ENCODE measurements at places on chromosomes 6 and 20.

- DNase-seq = no peak
Observed at GRCh38 chr20:21167261-21167660, 41.4 kb downstream of the KIZ start.

GRCh38 chr6:117536317-117536716 lies 53.8 kb downstream of the DCBLD1 start:
- no peak for DNase-seq

- no peak for DNase-seq
Observed at GRCh38 chr6:144519426-144519825, 234.3 kb downstream of the UTRN start.

- no peak for DNase-seq
Observed at GRCh38 chr20:31633339-31633914, 4.3 kb upstream of the COX4I2 start.

GRCh38 chr20:31836853-31837608 lies 8.4 kb downstream of the FOXS1 start:
- no peak for DNase-seq

DNA sequence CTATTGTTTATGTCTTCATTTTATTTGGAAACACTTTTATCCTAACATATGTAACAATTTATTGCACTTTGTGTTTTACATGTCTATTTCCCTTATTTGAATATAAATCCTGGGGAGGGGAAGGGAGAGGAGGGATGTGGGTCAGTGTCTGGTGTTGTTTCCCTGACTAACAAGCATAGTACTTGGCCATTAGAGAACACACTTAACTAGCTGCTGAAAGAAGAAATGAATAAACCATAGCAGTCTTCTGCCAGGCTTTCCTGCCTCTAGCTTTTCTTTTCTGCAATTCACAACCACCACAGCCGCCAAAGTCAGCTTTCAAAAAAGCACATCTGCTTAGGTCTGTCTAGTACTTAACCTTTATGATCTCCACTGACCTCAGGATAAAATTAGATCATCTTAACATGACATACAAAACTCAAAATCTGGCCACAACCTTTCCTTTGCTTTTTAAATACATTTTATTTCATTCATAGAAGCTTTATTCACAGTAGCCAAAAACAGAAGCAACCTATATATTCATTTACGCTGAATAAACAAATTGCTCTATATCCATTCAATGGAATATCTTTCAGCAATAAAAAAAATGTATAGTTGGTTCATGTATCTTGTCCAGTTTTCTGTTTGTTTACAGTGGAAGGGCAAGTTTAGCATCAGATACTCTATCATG lies 16.3 kb downstream of the PDSS2 start:
- no peak for DNase-seq

GRCh38 chr20:3449319-3449718 lies 21.5 kb upstream of the ATRN start:
- no peak for DNase-seq

DNA sequence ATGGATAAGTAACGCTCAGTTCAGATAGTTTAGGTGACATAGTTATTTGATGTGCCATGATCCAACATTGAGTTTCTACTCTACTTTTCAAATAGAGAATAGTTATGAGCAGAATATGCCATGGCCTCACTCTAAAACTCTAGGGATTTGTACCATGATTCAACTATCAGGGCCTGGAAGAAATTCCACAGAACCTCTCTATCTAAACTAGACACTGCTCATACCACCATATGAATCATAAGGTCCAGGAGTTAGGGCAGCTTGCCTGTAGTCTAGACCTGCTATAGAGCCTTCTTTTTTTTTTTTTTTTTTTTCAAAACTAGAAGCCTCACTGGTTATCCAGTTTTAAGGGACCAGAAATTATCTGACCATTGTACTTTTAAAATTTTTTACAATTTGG lies 571.8 kb upstream of the IMPG1 start:
- no peak for DNase-seq

- no peak for DNase-seq
Observed at GRCh38 chr20:53099856-53100255, 127.7 kb downstream of the TSHZ2 start.

DNA sequence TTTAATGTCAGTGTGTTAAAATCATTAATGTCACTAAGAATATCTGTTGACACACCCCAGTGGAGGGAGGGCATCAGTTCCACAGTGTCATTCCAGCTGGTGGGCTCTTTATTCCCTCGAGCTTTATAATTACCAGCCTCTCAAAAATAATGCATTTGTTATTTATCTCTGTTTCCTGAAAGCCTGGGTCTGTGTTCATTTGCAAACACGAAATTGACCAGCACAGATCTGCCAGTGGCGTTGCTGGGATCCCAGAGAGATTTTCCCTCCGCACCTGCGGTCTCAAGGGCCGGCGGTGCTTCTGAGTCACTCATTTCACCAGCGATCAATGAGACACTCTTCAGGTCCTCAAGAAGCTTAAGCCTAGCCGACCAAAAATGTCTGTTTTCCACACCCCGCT lies 5.7 kb upstream of the PYGB start:
- DNase-seq = no peak

DNA sequence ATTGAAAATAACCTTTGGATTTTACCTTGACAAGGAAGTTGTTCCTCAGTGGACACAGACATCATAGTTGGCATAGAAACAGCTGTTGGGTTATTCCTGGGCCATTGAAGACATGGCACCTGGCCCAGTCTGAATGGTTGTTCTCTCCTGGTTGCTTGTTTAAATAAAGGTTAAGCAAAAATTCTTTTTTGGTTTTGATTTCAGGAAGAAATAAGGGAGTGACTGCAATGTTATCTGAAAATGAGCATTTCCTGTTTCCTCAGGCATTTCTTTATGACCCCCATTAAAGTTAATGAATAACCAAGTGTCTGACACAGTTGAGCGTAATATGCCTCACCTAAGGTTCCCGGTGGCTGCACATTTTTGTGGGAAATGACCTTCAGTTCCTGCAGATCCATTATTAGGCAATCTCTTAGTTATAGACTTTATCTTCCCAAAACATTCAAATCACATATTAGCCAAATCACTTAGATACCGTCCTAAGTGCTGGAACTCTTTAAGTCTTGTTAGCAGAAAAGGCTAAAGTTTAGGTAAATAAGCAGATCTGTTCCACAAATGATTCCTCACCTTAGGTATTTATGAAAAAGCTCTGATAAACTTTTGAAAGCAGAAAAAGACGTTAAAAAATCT lies 648.7 kb upstream of the FLRT3 start:
- DNase-seq = no peak

GRCh38 chr6:122286512-122286911 lies 112.9 kb upstream of the HSF2 start:
- DNase-seq = no peak

GRCh38 chr6:15319677-15320076 lies 73.8 kb downstream of the JARID2 start:
- no peak for DNase-seq

DNA sequence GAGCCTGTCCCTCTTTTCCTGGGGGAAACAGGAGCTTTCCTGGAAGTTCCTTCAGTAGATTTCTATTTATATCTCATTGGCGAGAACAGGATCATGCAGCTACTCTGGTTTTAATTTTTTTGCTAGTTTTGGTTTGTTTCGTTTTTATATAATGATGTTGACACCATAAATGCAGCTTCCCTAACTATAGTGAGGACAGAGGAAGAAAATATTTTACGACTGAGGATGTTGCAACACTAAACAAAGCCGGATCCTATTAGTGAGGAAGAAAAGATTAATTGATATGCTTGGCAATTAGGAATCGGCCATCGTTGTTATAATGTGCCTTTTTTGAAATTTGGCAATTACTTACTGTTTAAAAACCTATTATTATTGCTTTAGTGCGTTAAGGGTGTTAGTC lies 16.6 kb downstream of the KDM1B start:
- DNase-seq = no peak

DNA sequence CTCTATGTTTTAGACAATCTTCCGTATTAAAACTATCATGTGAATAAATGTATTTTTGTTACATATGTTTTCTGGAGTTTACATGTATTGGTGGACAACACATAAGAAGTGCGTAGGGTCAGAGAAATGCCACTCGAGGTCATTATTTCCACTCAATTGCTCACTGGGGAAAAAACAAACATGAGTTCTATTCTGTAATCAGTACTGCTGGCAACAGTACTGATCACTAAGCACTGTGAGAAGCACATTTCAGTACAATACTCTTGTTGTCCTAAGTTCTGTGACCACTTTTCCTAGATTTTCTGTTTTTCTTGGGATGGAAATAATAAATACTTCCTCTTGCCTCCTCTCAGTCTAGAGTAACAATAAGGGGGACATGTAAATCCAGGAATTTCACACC lies 44.5 kb downstream of the UST start:
- no peak for DNase-seq

- DNase-seq = no peak
Observed at GRCh38 chr20:45341939-45342854, 6.0 kb downstream of the SDC4 start.

GRCh38 chr6:46390153-46390876 lies 100.9 kb downstream of the RCAN2 start:
- DNase-seq = no peak

- no peak for DNase-seq
Observed at GRCh38 chr6:45722876-45723275, 292.8 kb downstream of the CLIC5 start.

GRCh38 chr20:43916073-43916880 lies 1.6 kb downstream of the TOX2 start:
- DNase-seq = peak; percentile 55

DNA sequence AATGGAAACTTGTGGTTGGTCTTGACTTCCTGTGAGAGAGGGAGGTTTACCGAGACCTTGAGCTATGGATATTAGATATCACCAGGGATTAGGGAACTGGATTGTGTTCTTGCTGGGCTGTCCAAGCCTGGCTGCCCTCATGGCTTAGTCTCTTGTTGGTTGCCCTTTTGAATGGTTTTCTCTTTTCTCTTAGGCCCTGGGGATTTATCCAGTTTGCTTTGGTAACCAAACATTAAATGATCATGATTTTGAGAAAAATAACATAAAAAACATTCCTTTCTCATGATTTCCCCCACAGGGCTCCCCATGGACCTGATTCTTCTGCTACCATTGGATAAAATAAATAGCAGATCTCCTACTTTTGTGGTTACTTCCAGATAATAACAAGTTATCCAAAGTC lies 306.4 kb upstream of the RNF217 start:
- DNase-seq = no peak

- DNase-seq = no peak
Observed at GRCh38 chr6:2353412-2354137, 108.2 kb upstream of the GMDS start.

- no peak for DNase-seq
Observed at GRCh38 chr6:104402572-104402971, 457.1 kb downstream of the HACE1 start.

Measured in GOT3 (cell line).